Stimulated activated naive CD4-positive, alpha-beta T cell treated with Interleukin-2 at 50 U/mL for 16 hours (primary cell): ENCODE measurements at places on chromosomes 13 and 19.
A peak's percentile ranks its signal among the peaks of the same experiment; 100 is the strongest.

GRCh38 chr19:43752287-43752875, 2.4 kb downstream of the SMG9 start:
- DNase-seq: no peak

- no peak for DNase-seq
These were observed 107.7 kb upstream of the SPATA13 start for GRCh38 chr13:24052547-24053518.

- no peak for DNase-seq
These were observed 7.4 kb downstream of the DMKN start for GRCh38 chr19:35506011-35506410.

DNA sequence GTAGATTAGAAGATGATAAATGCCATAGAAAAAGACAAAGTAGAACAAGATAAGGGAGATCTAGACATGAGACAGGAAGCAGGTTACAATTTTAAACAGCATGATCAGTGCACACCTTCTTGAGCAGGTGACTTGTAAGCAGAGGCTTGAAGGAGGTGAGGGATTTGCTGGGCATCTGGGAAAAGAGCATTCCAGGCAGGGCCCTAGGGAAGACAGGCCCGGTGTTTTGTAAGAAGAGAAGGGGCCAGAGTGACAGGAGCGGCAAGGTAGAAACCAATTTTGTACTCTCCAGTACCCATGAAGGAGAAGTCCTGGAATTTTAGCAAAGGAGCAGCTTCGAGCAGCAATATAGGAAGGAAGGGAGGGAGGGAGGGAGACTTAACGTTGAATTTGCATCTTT, 296.5 kb downstream of the MZT1 start:
- DNase-seq: no peak

GRCh38 chr19:4379383-4380253, 20.7 kb downstream of the SH3GL1 start:
- peak; percentile 28 for DNase-seq

DNA sequence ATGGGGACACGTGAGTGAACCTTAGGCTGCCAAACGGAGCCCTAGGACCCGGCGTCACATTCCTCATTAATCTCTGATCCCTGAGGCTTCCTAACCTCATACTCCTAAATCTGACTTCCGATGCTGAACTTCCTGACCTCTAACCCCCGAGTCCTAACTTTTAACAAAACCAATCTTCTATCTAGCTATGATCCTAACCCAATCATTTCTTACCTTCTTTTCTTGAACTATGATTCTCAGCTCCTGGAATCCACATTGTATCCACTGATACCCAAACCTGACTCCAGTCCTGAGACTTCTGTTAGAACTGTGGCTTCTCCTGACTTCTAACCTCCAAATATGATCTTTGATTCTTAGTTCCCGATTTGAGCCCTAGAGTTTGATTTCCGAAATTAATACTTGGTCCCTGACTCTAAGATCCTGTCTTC, 447 bp downstream of the NFKBIB start:
- DNase-seq: no peak

- peak; percentile 28 for DNase-seq
These were observed 12.0 kb downstream of the WDR88 start for GRCh38 chr19:33143897-33144405.

DNA sequence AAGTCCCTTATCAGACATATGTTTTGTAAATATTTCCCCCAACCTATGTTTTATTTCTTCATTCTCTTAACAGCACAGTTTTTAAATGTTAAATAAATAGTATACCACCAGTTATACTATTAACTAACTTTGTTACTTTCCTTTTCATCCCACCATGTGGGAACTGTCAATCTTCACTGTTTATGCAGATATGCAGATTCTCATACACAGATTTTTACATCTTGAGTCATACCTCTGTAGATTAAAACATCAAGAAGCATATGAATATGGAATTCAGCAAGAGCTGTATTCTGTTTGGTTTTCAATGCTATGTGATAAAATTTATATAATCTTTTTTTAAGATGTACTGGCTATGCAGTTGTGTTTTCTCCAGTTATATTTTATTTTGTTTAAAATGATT, 566.3 kb downstream of the LIG4 start:
- DNase-seq: no peak

DNA sequence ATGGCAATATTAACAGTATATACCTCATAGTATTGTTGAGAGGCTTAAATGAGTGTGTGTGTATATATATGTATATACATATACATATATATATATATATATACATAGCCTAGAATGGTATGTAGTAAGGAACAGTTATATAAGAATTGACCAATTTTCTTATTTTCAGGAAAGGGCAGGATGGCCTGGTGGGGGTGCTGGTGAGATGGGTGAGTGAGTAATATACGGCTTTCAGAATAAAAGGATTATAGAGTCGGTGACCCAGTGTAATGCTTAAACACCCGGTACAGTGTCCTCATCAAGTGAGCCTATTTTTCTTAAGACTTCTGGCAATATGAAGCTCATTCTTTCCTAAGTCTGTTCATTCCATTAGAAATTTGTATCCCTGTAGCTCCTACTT, 11.7 kb upstream of the FAM216B start:
- DNase-seq: no peak

DNA sequence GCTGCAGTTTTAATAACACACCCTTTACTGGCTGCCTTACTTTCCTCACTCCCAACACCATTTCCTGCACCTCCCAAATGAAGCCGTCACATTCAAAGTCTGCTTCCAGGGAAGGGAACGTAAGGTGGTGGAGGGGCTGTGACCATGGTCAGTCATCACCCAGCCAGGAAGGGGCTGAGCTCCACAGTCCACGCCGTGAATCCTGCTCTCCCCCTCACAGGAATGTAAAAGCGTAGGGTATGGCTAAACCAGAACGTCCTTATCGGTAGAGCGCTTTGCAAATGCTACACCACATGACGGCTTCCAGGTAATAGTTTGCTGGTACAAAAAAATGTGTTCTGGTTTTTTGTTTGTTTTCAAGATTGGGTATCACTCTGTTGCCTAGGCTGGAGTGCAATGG, 7.0 kb downstream of the NUMBL start:
- no peak for DNase-seq

DNA sequence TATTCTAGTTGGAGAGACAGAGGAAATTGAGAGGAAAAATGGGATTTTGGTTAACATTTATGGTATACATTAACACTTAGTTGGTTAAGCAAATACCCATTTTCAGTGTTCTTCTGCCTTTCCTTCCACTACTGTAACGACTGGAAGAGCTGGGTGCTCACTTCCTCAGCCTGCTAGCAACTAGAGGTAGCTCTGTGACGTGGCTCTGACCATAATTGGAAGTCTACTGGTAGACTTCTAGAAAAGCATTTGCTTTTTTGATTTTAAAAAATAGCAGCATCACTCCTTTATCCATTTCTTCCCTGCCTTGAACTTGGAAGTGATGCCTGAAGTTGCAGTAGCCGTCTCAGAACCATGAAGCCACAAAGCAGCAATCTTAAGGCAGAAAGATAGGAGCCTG, 15.9 kb downstream of the NHLRC3 start:
- no peak for DNase-seq

GRCh38 chr13:77460195-77460594, 75.3 kb upstream of the SCEL start:
- DNase-seq: no peak

- no peak for DNase-seq
These were observed 424.6 kb downstream of the TSHZ3 start for GRCh38 chr19:30924670-30925069.

GRCh38 chr13:35771898-35772297, 295.4 kb upstream of the MAB21L1 start:
- DNase-seq: no peak

DNA sequence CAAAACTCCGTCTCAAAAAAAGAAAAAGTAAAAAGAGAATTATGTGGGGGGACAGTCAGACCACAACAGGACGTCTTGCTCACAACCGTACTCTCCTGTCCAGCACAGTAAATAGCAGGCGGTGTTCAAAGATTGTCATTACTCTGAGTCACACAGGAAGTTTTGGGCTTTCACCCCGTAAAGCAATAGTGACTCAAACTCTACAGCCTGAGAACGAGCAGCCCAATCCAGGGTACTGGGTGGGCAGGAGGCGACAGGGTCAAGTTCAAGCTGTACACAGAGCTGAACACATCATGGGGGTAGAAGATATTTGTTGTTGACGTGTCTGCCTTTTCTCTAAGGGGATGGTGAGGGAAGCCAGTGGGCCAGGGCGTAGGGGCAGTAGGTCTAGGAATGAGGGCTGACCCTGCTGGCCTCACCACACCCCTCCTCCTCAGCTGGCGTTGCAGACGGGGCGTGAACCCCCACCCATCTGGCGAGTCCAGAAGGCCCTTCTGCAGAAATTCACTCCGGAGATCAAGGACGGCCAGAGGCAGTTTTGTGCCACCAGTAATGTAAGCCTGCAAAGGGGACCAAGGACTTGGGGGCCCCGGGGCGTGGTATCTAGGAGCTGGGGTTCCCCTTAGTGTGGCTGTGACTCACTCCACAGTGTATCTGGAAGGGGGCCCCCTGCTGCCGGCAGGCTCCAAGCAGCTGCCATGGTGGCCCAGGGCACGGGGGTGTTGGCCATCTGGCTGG, 23.3 kb downstream of the PRR12 start:
- no peak for DNase-seq

- DNase-seq: no peak
These were observed 55.4 kb upstream of the UBL3 start for GRCh38 chr13:29905845-29906244.

DNA sequence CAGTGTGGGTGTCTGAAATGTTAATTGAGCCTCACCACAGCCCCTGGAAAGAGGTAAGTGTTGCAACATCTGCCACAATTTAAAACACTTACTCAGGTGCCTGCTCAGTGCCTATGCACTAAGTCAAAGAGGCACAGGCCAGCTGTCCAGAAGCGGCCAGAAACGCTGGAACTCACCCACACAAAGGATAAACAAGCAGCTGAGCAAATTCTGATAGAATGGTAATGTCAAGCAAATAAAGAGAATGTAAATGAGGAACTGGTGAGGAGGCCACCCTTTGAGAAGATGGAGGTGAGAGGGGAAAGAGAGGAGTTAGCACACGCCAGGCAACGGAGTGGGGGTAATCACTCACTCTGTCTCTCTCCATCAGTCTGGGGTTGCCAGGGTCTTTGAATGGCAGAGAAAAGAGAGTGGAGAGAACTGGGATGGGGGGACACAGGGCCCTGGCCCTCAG, 67.7 kb upstream of the SERP2 start:
- DNase-seq: no peak

GRCh38 chr13:79267560-79267959, 138.5 kb downstream of the RBM26 start:
- no peak for DNase-seq

DNA sequence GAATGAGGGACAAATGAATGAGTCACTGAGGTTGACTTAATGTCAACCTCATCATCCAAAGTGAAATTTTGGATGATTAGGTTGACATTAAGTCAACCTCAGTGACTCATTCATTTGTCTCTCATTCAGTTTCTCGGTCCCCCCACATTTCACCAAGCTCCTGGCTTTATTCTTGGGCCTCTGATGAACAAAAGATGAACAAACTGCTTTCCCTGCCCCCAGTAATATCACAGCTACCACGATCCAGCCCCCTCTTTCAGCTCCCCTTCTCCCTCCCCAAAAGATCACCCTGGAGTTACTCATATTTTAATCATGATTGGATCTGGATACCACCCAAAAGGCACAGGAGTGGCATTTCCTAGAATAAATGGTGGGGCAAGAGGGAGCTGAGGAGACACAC, 10.8 kb downstream of the CEACAM18 start:
- DNase-seq: no peak

- no peak for DNase-seq
These were observed 172.8 kb downstream of the KATNAL1 start for GRCh38 chr13:30134578-30134977.

DNA sequence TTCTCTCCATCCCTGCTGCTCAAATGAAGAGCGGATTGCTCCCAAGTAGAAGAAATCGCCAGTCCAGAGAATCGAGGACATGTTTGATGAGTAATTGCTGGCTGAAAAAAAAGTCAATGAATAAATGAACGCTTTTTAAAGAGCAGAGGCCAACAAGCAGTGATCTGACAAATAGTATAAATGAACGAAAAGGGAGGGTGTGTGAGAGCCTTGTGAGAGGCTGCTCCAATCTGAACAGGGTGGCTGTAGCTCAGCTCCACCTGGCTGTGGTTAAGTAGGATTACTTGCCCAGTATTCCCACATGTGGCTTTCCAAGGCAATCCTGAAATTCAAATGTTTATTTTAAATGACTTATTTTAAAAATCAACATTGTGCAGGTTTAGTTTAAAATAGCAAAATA, 117.1 kb downstream of the TSHZ3 start:
- DNase-seq: no peak

- no peak for DNase-seq
These were observed 144.6 kb upstream of the UBL3 start for GRCh38 chr13:29994911-29995595.

GRCh38 chr19:49669516-49669915, 3.8 kb downstream of the BCL2L12 start:
- no peak for DNase-seq

- no peak for DNase-seq
These were observed 39.5 kb downstream of the RASL11A start for GRCh38 chr13:27309967-27310598.

DNA sequence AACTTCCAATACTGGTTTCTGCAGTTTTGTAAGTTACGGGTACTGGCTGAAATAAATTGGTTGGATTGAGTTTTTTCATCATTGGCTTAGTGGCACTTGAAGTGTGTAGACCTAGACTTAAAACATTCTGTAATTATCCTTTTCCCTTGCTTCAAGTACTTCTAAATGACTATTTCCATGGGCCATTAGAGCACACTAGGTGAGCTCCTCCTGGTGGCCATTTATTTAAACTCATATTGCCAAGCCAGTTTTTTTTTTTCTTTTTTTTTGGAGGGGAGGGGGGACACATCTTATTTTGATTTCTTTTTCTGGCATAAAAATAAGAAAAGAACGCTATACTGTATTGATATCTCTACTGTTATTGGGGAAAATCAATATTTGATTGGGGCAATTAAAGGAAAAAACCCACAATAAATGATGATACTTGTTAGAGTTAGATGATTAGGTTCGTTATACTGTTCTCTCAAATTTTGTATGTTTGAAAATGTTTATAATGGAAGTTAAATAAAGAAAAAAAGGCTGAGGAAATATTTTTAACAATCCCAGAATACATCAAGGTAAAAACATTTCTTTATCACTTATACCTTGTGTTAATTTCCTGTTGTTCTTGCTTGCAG, 82.9 kb downstream of the PDS5B start:
- DNase-seq: no peak
